Stimulated activated CD8-positive, alpha-beta memory T cell treated with anti-CD3 and anti-CD28 coated beads, Interleukin-7, amount 100 ng/mL, for 48 hours (primary cell): ENCODE measurements at places on chromosomes 3 and 15.

GRCh38 chr15:81789403-81789802, 256.4 kb downstream of the MEX3B start:
- no peak for DNase-seq

- DNase-seq: no peak
These were observed 18.1 kb downstream of the CSPG4 start for GRCh38 chr15:75694241-75695182.

DNA sequence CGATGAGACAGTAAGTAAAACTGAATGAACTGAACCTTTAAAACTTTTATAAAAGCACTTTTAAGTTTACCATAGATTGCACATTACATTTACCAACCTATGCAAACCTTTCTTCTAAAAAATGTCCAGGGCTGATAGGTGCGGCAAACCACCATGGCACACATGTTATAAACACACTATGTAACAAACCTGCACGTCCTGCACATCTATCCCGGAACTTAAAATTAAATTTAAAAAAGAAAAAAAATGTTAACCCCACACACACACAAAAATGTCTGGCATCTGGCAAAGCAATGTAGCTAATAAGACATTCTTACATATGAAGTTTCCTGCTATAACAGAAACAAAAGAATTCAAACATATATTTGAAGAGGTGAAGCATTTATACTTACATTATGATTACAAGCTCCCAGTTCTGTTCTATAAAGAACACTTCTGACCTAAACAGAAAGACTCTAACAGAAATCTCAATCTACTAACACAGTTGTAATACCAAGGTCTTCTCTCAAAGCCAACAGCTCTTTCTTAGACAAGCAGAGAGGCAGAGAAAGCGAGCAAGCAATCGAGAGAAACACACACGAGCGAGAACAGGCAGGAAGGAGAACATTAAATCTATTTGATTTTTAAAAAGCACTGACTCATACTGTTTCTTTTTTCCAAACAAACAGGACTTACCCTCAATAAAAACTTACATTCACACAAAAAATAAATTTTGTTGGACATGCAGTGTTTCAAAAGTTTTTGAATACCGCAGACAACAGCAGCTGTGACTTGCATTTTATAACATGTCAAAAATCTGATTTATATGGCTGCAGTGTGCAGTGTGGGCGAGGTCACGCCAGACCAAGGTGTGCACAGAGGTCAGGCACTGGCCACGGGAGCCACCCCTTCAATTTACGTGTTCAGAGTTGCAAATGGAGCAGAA, at the start of gene NRG4:
NRG4 (minus strand) TSS at position 798 of the 925 bp plus-strand sequence. CDS start 1,194 bp downstream, outside the sequence.
- no peak for DNase-seq

- no peak for DNase-seq
These were observed 32.5 kb downstream of the PARP15 start for GRCh38 chr3:122609798-122610559.

- no peak for DNase-seq
These were observed 537.6 kb downstream of the PLOD2 start for GRCh38 chr3:145623349-145623748.

DNA sequence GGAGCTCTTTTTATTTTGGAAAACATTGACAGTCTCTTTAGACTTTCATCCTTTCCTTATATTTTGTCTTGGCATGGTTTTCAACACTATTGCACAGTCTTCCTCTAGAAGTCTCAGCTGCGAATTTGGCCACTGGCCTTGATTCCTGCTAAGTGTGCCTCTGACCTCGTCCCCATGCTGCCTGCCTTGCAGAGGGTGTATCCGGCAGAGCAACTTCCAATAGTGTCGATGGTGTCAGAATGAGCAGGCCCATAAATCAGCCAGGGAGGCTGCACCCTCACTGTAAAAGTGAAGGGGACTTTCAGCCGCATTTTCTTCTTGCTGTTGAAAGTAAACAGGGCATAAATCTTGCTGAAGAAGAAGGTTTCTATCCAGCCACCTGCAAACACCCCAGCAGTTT, 336.7 kb upstream of the TRIM42 start:
- no peak for DNase-seq

DNA sequence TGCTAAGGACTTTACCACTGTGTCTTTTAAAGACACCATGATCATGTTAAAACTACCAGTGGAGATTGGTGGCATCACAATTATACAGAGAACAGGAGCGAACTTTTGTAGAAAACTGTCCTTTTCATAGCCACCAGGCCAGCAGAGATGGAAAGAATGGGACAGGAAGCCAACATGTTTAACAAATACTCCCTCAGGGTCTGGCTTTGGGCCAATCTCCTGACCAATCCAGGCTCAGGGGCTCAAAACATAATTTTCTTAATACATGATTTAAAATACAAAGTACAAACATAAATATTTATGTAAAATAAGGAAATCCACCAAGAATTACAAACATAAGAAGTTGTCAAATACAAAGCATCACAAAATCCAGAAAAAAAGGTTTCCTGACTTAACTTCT, 266.0 kb downstream of the VPS13C start:
- DNase-seq: no peak

- no peak for DNase-seq
These were observed 151.3 kb downstream of the ADAM10 start for GRCh38 chr15:58597943-58598828.

DNA sequence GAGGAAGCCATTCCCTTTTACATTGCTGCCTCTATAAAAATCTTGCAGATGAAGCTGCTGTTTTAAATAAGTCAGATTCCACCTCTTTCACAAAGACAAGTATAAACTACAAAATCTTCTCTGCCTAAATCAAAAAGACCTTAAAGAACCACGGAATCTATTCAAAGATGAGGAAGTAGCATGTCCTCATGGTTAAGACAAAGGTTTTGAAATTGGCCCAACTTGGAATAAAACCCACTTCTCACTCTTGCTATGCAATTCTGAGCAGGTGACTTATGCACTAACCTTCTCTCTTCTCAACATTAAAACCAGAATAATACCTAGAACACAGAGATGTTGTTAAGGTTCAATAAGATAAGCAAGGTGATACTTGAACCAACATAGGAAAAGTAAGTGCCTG, 97.6 kb downstream of the FOXP1 start:
- no peak for DNase-seq

DNA sequence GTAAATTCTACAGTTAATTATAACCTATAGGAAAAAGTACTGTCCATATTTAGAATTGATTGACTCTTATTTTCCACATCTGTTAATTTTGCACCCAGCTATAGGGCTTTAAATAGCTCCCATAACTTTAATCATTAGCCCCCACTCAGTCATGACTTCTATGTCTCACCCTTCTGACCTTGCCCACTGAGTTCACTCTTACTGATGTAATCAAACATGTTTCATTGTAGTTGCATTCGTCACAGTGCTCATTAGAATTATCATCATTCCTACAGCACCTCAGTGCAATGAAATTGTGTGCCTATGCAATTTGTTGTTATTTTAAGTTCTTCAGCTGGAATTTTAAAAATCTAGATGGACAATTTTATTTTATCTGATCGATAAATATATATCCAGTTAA, 151.4 kb downstream of the TIGIT start:
- DNase-seq: no peak
